ENCODE measurements at places on chromosomes 7 and 10. TPM values are rescaled to one million over a fixed set of nuclear protein-coding genes. Genes with fewer than 3 reads are reported as not detected.
A peak's percentile ranks its signal among the peaks of the same experiment; 100 is the strongest.

GRCh38 chr10:12579954-12580858 lies 230.9 kb downstream of the CAMK1D start:
- H3K27ac ChIP-seq = no peak overlapping the region
- H3K4me3 ChIP-seq = no peak overlapping the region
- H3K36me3 ChIP-seq = no peaks in the 10 kb centered on the region
- no peaks in the 10 kb centered on the region for H3K4me1 ChIP-seq

- H3K36me3 ChIP-seq = no peaks in the 10 kb centered on the region
- no peak overlapping the region for H3K4me3 ChIP-seq
Observed at GRCh38 chr7:155524018-155524556, 22.3 kb downstream of the CNPY1 start.

GRCh38 chr10:123309731-123310130 lies 155.5 kb downstream of the BUB3 start:
- no peak overlapping the region for H3K27ac ChIP-seq
- no peaks in the 10 kb centered on the region for H3K27me3 ChIP-seq
- no peaks in the 10 kb centered on the region for H3K36me3 ChIP-seq
- no peak overlapping the region for H3K4me3 ChIP-seq

GRCh38 chr7:87325576-87326370 lies 19.7 kb upstream of the CROT start:
- no peaks in the 10 kb centered on the region for H3K36me3 ChIP-seq
- no peaks in the 10 kb centered on the region for H3K4me1 ChIP-seq
- H3K4me3 ChIP-seq = no peak overlapping the region
- DNase-seq = no peak
- no peaks in the 10 kb centered on the region for H3K27me3 ChIP-seq

DNA sequence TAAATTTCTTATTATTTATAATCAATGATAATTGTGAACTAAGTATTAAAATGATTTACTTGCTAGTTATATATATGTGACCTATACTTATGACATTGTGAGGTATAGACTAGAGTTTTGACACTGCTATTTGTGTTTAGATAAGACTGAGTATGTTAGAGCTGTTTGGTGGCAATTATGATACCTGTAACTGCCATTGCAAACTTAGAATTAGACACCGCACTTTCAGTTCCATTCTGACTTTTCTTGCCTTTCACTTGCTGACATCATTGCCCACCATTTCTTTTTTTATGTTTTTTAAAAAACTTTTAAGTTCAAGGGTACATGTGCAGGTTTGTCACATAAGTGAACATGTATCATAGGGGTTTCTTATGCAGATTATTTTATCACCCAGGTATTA lies 214.5 kb downstream of the MBL2 start:
- H3K27me3 ChIP-seq = no peaks in the 10 kb centered on the region
- DNase-seq = no peak
- H3K4me3 ChIP-seq = no peak overlapping the region
- H3K36me3 ChIP-seq = no peaks in the 10 kb centered on the region

- H3K36me3 ChIP-seq = no peaks in the 10 kb centered on the region
- no peaks in the 10 kb centered on the region for H3K27me3 ChIP-seq
- H3K4me3 ChIP-seq = no peak overlapping the region
- H3K4me1 ChIP-seq = no peaks in the 10 kb centered on the region
Observed at GRCh38 chr7:20199015-20199737, 18.0 kb downstream of the MACC1 start.

- H3K4me1 ChIP-seq = no peaks in the 10 kb centered on the region
- no peaks in the 10 kb centered on the region for H3K27me3 ChIP-seq
- no peaks in the 10 kb centered on the region for H3K36me3 ChIP-seq
- no peak for DNase-seq
- H3K4me3 ChIP-seq = no peak overlapping the region
Observed at GRCh38 chr7:137685433-137686164, 161.2 kb downstream of the DGKI start.

- H3K27me3 ChIP-seq = no peaks in the 10 kb centered on the region
- H3K4me1 ChIP-seq = no peaks in the 10 kb centered on the region
- H3K36me3 ChIP-seq = no peaks in the 10 kb centered on the region
- no peak overlapping the region for H3K27ac ChIP-seq
- no peak overlapping the region for H3K4me3 ChIP-seq
Observed at GRCh38 chr10:22997096-22997495, 69.2 kb downstream of the ARMC3 start.

DNA sequence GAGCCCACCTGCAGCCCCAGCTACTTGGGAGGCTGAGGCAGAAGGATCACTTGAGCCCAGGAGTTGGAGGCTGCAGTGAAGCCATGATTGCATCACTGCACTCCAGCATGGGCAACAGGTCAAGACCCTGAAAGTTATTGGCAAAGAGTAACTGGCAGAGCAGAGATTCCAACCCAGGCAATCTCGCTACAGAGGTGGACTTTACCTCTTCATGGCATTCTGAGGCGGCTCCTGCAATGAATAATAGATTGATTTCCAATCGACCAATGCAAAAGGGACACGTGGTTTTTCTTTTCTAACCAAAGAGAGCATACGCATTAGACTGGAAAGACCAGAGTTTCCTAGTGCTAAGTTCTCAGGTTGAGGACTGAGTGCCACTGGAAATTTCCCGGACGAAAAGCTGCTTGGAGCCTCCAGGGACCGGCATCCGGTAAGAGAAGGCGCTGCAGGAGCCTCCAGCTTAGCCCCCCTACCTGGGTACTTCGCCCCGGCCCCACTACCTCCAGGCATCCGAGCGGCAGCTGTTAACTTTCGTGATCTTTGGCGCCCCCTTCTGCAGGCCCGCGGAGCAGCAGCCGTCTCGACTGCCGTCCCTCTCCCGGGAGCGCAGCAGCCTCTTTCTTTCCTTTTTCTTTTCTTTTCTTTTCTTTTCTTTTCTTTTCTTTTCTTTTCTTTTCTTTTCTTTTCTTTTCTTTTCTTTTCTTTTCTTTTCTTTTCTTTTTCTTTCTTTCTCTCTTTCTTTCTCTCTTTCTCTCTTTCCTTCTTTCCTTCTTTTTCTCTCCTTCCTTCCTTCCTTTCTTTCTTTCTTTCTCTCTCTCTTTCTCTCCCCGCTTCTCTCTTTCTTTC lies 4.1 kb downstream of the MBLAC1 start:
- no peak overlapping the region for H3K27ac ChIP-seq
- no peaks in the 10 kb centered on the region for H3K27me3 ChIP-seq
- no peak overlapping the region for H3K4me3 ChIP-seq
- no peaks in the 10 kb centered on the region for H3K36me3 ChIP-seq

- H3K27ac ChIP-seq = no peak overlapping the region
- H3K4me3 ChIP-seq = no peak overlapping the region
- H3K36me3 ChIP-seq = no peaks in the 10 kb centered on the region
- no peaks in the 10 kb centered on the region for H3K27me3 ChIP-seq
- peaks cover 1% of the 10 kb centered on the region for H3K4me1 ChIP-seq
Observed at GRCh38 chr7:21939858-21940372, 5.8 kb downstream of the CDCA7L start.

GRCh38 chr10:130335336-130335735 lies 199.1 kb downstream of the GLRX3 start:
- H3K4me3 ChIP-seq = no peak overlapping the region
- H3K4me1 ChIP-seq = no peaks in the 10 kb centered on the region
- no peak overlapping the region for H3K27ac ChIP-seq

DNA sequence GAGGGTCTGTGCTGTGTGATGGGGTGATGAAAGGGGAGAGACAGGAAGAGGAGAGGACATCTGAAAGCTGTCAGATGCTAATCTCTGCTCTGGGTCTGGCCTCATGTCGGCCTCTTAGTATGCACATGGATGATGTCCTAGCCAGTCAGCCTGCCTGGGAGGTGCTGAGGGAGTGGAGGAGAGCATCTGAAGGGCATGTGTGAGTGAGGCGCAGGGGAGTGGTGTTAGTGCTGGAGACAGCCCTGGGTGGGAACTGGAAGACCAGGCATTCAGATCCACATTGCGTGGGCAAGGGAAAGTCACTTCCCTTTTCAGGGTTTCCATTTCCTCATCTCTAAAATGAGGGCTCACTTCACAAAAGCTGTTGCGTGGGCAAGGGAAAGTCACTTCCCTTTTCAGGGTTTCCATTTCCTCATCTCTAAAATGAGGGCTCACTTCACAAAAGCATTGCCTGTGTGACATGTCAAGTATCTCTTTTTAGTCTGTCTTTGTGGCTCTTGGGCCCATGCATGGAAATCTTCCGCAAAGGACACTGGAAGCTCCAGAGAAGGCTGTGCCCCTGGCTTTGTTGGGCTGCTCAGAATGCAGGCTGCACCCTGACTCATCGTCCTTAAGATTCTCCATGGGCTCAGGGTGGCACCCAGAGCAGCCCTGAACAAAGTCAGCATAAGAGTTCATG lies 10.0 kb downstream of the SFTPD start:
- DNase-seq = no peak
- no peaks in the 10 kb centered on the region for H3K36me3 ChIP-seq
- H3K4me1 ChIP-seq = no peaks in the 10 kb centered on the region
- no peak overlapping the region for H3K4me3 ChIP-seq

- H3K4me3 ChIP-seq = peak overlapping the region; percentile 12
- no peak overlapping the region for H3K27ac ChIP-seq
- peak; percentile 86 for DNase-seq
- H3K36me3 ChIP-seq = no peaks in the 10 kb centered on the region
- peaks cover 4% of the 10 kb centered on the region for H3K4me1 ChIP-seq
Observed at GRCh38 chr7:2451171-2452073, 24.8 kb downstream of the GRIFIN start.

DNA sequence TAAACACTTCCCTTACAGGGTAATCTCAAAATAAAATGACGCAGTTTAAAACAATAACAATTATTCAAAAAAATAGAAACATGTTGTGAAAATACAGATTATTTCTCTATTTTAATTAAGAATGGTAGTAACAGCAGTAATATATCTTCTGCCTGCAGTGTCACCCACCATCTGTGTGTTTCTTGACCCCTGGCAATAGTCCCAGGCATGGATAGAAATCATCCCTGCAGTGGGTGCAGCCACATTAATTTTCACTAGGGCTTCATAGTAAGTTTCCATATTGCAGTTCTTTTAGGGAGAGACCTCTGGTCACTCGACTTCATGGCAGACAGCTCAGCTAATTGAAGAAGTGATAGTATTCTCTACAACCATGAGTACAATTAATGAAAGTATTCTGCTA lies 470.1 kb upstream of the TEX47 start:
- no peaks in the 10 kb centered on the region for H3K36me3 ChIP-seq
- no peaks in the 10 kb centered on the region for H3K4me1 ChIP-seq
- no peak overlapping the region for H3K27ac ChIP-seq

DNA sequence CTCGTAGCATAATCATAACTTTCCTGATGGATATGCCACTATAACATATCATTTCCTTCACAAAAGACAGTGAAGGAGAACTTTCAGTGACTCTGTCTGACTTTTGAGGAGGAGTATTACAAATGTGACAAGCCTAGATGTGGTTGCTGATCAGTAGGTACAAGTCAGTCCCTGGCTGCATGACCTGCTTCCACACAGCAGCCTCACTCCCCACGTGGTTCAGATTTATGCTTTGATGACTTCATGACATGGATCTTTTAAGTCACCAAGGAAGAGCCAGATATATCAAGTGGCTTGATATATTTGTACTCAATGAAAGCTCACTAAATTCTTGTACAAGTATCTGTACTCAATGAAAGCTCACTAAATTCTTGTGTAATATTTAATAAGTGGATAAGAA lies 50.9 kb upstream of the MKLN1 start:
- no peak for DNase-seq
- no peaks in the 10 kb centered on the region for H3K27me3 ChIP-seq
- H3K4me3 ChIP-seq = no peak overlapping the region
- no peaks in the 10 kb centered on the region for H3K4me1 ChIP-seq
- no peaks in the 10 kb centered on the region for H3K36me3 ChIP-seq
- H3K27ac ChIP-seq = no peak overlapping the region

GRCh38 chr7:88167223-88167622 lies 52.6 kb downstream of the SRI start:
- peaks cover 3% of the 10 kb centered on the region for H3K4me1 ChIP-seq
- no peak overlapping the region for H3K27ac ChIP-seq
- no peaks in the 10 kb centered on the region for H3K36me3 ChIP-seq
- no peaks in the 10 kb centered on the region for H3K27me3 ChIP-seq
- DNase-seq = no peak

GRCh38 chr10:103445767-103446567 lies 6.2 kb downstream of the CALHM2 start:
- peaks cover 50% of the 10 kb centered on the region for H3K4me1 ChIP-seq
- no peaks in the 10 kb centered on the region for H3K27me3 ChIP-seq
- H3K27ac ChIP-seq = peak overlapping the region; percentile 74
- H3K4me3 ChIP-seq = no peak overlapping the region
- no peaks in the 10 kb centered on the region for H3K36me3 ChIP-seq

GRCh38 chr7:121531175-121532070 lies 135.3 kb upstream of the FAM3C start:
- no peaks in the 10 kb centered on the region for H3K27me3 ChIP-seq
- no peak overlapping the region for H3K4me3 ChIP-seq
- H3K4me1 ChIP-seq = no peaks in the 10 kb centered on the region
- DNase-seq = no peak
- H3K27ac ChIP-seq = no peak overlapping the region

GRCh38 chr10:124064676-124065075 lies 28.7 kb downstream of the CHST15 start:
- H3K27ac ChIP-seq = peak overlapping the region; percentile 52
- no peak for DNase-seq
- no peaks in the 10 kb centered on the region for H3K27me3 ChIP-seq
- no peaks in the 10 kb centered on the region for H3K36me3 ChIP-seq
- H3K4me1 ChIP-seq = peaks cover 26% of the 10 kb centered on the region

DNA sequence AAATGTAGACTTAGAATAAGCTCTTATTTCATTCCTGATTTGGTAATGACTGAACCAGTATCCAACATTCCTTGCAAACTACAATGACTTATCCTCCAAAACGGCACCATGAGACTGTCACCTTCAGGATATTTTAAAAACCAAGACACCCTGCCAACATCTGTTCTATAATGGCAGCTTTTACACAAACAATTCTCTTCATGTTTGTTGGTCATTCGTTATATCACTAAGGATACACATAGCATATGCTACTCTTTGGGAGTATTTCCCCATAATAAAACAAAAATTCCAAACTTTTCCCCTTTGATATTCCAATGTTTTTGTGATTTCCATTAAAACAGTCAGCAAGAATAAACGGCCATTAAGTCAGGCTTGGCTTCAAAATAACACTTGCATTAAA lies 215.4 kb downstream of the GLI3 start:
- H3K4me3 ChIP-seq = no peak overlapping the region
- no peak overlapping the region for H3K27ac ChIP-seq

Gene LIPF
- not detected for total RNA-seq

Gene CTAGE15
- 0.63 TPM for total RNA-seq

Gene ENTPD1
- total RNA-seq = 22.3 TPM

Gene ZNF736
- 24.9 TPM for total RNA-seq

Gene FXYD4
- not detected for total RNA-seq

Gene PAPOLB
- total RNA-seq = 0.36 TPM

Gene MOGAT3
- total RNA-seq = not detected

Gene ADGRA1
- total RNA-seq = not detected

Gene NPY4R
- total RNA-seq = 0.20 TPM

Gene CRPPA
- 3.7 TPM for total RNA-seq

Gene LARP4B
- 56.2 TPM for total RNA-seq

Gene CCDC146
- 14.0 TPM for total RNA-seq

Gene PHYHIPL
- total RNA-seq = not detected

Gene SPDYE16
- total RNA-seq = 1.7 TPM

Gene SYT15
- 5.3 TPM for total RNA-seq

Gene STAG3
- 1.7 TPM for total RNA-seq
